Type B pancreatic cell (in vitro differentiated cells): ENCODE measurements at places on chromosomes 5 and 9.

GRCh38 chr5:113474100-113474728, 14.0 kb downstream of the MCC start:
- DNase-seq: no peak

GRCh38 chr5:95715799-95716461, 15.2 kb upstream of the RHOBTB3 start:
- no peak for DNase-seq

- no peak for DNase-seq
Observed at GRCh38 chr9:34362614-34363214, 14.0 kb downstream of the MYORG start.

- no peak for DNase-seq
Observed at GRCh38 chr5:58653521-58653920, 70.6 kb downstream of the RAB3C start.

GRCh38 chr5:83406906-83407305, 64.6 kb upstream of the VCAN start:
- no peak for DNase-seq

GRCh38 chr9:108676355-108676754, 179.4 kb downstream of the ACTL7B start:
- no peak for DNase-seq

GRCh38 chr9:120929229-120929791, 2.7 kb upstream of the TRAF1 start:
- no peak for DNase-seq

DNA sequence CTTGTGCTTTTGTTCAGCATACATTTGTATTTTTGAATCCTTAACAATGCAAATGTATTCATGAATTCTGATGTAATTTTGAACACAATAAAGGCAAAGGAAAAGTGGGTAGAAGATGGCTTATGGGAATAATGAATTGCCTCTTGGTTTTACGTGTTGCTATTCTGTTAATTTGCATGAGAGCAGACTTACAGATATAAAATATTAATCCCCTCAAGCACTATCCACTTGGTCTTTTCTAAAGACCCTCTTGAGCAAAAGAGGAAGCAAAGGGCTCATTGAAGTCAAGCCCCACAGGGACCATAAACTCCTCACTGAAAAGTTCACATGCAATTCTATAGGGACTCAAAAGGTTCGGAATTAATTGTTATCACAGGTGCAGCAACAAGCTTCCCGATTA, 51.9 kb downstream of the OSTF1 start:
- DNase-seq: no peak

DNA sequence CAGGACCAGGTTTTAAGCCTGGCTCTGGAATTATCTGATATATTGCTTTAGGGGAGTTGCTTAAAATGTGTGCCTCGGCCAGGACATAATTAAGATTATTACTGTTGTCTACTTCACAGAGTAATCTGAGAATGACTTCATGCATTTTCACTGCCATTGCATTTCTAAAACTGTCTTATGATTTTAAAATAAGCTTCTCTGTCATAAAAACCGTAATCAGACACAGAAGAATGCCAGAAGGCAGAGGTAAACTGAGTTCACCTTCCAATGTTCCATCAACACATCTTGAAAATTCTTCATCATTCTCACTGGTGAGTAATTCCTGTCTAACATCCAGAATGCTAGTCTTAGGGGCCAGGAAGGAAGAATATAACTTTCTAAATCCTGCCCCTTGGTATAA, 47.1 kb downstream of the ISOC1 start:
- no peak for DNase-seq

GRCh38 chr9:136544964-136545691, 720 bp downstream of the NOTCH1 start:
- DNase-seq: no peak
